ENCODE measurements at places on chromosomes 4 and X. TPM values are rescaled to one million over a fixed set of nuclear protein-coding genes. Genes with fewer than 3 reads are reported as not detected.
A peak's percentile ranks its signal among the peaks of the same experiment; 100 is the strongest.

GRCh38 chr4:138028923-138029322 lies 213.2 kb downstream of the SLC7A11 start:
- no peak overlapping the region for H3K27ac ChIP-seq
- H3K36me3 ChIP-seq: no peaks in the 10 kb centered on the region
- H3K27me3 ChIP-seq: no peaks in the 10 kb centered on the region
- no peak overlapping the region for H3K4me3 ChIP-seq
- DNase-seq: no peak

DNA sequence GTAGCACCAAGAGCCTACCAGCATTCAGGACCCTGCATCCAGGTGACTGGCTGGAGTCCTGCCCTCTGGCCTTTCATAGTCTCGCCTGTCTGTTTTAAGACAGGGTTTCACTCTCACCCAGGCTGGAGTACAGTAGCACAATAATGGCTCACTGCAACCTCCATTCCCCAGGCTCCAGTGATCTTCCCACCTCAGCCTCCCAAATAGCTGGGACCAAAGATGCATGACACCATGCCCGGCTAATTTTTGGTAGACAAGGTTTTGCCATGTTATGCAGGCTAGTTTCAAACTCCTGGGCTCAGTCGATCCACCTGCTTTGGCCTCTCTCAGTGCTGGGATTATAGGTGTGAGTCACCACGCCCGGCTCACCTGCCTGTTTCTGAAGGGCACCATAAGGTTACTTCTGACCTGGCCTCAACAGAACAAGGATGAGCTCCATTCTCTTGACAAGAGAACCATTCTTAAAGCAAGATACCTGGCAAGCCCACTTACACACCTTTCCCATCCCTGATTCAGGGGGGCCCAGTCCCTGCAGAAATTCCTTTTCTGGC lies 6.7 kb downstream of the RPS4X start:
- no peak overlapping the region for H3K27ac ChIP-seq
- peaks cover 85% of the 10 kb centered on the region for H3K36me3 ChIP-seq
- no peak for DNase-seq
- H3K4me1 ChIP-seq: peaks cover 2% of the 10 kb centered on the region

GRCh38 chr4:182808673-182809416 lies 108.3 kb downstream of the DCTD start:
- H3K4me3 ChIP-seq: no peak overlapping the region
- no peaks in the 10 kb centered on the region for H3K4me1 ChIP-seq
- H3K27ac ChIP-seq: no peak overlapping the region
- DNase-seq: no peak

Gene SYNPO2
- 118 TPM for total RNA-seq

- H3K27me3 ChIP-seq: no peaks in the 10 kb centered on the region
- no peak overlapping the region for H3K4me3 ChIP-seq
- H3K4me1 ChIP-seq: no peaks in the 10 kb centered on the region
- H3K27ac ChIP-seq: peak overlapping the region; percentile 19
Measured at GRCh38 chrX:47327902-47328301, 42.5 kb upstream of the ZNF157 start.

Gene UGT2B15
- total RNA-seq: not detected
